Mesothelial cell of epicardium (in vitro differentiated cells): ENCODE measurements at places on chromosomes 7 and 10. TPM values are rescaled to one million over a fixed set of nuclear protein-coding genes. Genes with fewer than 3 reads are reported as not detected.

Gene LIPF
- not detected in 3 replicates for total RNA-seq

Gene FIGNL1
- 24.7 to 26.7 TPM (median 25.4 TPM) in 3 replicates for total RNA-seq

Gene TES
- total RNA-seq: 131 to 146 TPM (median 137 TPM) in 3 replicates

- H3K4me1 ChIP-seq: no peaks in the 10 kb centered on the region
- no peak overlapping the region for H3K27ac ChIP-seq
- no peak overlapping the region for H3K4me3 ChIP-seq
- peaks cover 29% of the 10 kb centered on the region for H3K27me3 ChIP-seq
- DNase-seq: no peak
Observed at GRCh38 chr10:48819783-48820182, 119.9 kb downstream of the LRRC18 start.

DNA sequence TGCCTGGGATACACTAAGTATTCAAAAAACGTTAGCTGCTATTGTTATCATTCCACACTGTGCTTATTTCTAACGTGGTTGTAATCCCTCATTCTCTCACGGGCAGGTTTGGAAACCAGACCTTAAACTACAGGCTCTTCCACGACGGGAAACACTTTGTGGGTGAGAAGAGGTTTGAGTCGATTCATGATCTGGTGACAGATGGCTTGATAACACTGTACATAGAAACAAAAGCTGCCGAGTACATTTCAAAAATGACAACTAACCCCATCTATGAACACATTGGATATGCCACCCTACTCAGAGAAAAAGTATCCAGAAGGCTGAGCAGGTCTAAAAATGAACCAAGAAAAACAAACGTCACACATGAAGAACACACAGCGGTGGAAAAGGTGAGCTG lies 163.2 kb upstream of the PRR15 start:
- peaks cover 2% of the 10 kb centered on the region for H3K27me3 ChIP-seq
- no peak overlapping the region for H3K27ac ChIP-seq
- peaks cover 7% of the 10 kb centered on the region for H3K4me1 ChIP-seq
- no peak overlapping the region for H3K4me3 ChIP-seq
- DNase-seq: no peak

GRCh38 chr7:149296368-149296767 lies 34.4 kb downstream of the ZNF783 start:
- no peak overlapping the region for H3K4me3 ChIP-seq
- no peak overlapping the region for H3K27ac ChIP-seq
- H3K27me3 ChIP-seq: peaks cover 7% of the 10 kb centered on the region
- H3K4me1 ChIP-seq: no peaks in the 10 kb centered on the region
- H3K36me3 ChIP-seq: peaks cover 7% of the 10 kb centered on the region
- peak; percentile 19 for DNase-seq

DNA sequence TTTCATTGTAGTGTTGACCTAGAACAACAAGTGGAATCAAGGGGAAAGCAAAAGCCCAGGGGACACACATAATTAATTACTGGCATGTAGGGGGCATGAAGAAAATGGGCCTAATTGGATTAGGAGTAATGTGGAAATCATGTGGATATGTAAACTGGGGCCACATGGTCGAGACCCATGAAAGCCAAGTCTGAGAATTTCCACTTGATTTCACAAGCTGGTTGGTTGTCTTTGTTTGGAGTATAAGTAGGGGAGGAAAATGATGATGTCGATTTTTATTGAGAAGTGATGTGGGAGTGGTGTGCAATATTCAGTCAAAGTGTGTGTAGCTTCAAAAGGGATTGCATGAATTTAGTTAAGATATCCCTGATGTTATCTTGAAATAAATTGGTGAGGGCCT lies 131.8 kb downstream of the LRRC4 start:
- H3K4me3 ChIP-seq: no peak overlapping the region
- H3K36me3 ChIP-seq: no peaks in the 10 kb centered on the region
- no peak overlapping the region for H3K27ac ChIP-seq
- H3K4me1 ChIP-seq: peaks cover 21% of the 10 kb centered on the region

DNA sequence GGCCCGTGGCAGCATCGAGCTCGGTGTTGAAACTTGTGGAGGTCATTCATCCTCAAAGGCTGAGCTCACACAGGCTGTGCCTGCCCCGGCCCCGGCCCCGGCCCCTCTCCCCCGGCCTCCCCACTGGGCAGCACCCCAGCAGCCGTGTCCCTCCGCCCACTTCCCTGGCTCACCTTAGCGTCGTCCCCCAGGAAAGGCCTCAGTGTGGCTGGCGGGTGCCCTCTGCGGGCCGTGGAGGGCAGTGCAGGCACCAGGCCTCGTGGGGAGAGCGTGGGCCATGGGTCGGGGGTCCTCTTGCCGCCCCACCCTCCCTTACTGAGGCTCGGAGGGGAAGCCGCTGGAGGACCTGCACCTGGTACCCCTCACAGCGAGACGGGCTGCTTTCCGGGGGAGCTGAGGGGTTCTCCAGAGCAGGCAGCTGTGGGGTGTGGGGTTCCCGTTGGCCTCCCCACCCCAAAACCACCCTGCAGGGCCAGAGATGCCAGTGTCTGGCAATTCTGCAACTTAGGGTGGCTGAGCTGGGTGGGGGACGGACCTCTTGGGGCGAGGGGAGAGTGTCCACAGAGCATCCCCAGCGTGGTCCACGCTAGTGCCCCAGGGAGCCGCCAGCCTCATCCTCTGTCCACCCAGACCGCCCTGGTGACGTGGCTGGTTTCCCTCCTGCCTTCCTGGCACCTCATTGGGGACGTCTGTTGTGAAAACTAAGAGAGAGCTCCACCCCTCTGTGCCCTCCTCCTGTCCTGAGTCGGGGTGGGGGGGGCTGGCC lies 44.2 kb upstream of the DPYSL4 start:
- H3K36me3 ChIP-seq: no peaks in the 10 kb centered on the region
- H3K4me3 ChIP-seq: no peak overlapping the region
- DNase-seq: peak; percentile 69
- peaks cover 10% of the 10 kb centered on the region for H3K27me3 ChIP-seq
- H3K27ac ChIP-seq: no peak overlapping the region
- no peaks in the 10 kb centered on the region for H3K4me1 ChIP-seq

Gene MSS51
- total RNA-seq: 4.9 to 5.6 TPM (median 5.0 TPM) in 3 replicates

DNA sequence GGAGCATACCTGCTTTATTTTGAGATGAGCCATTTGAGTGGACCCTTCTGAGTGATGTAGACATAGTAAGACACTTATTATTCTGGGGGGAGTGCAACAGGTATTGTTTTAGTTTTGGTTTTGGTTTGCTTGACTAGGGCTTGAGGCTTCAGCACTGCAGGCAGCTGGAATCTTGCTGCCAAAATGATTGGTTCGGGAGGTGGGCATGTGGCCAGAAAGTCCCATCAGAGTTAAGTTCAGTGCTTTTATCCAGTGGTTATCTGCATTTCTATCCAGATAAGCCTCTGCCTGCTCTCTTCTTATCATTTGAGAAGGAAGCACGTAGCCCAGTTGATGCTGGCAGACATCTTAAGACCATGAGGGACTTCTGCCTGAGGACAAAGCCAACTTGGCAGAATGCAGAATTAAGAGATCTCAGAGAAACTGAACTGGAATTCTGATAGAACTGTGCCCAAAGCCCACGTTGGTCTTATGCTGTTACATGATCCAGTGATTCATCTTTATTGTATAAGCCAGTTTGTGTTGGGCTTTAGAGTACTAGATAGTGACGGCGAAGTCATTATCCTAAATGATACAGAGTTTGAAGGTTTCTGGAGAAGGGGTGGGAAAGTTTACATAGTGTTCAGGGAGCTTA lies 9.6 kb upstream of the JAZF1 start:
- H3K27me3 ChIP-seq: peaks cover 15% of the 10 kb centered on the region
- H3K4me1 ChIP-seq: peaks cover 11% of the 10 kb centered on the region
- no peaks in the 10 kb centered on the region for H3K36me3 ChIP-seq
- no peak for DNase-seq
- no peak overlapping the region for H3K4me3 ChIP-seq

DNA sequence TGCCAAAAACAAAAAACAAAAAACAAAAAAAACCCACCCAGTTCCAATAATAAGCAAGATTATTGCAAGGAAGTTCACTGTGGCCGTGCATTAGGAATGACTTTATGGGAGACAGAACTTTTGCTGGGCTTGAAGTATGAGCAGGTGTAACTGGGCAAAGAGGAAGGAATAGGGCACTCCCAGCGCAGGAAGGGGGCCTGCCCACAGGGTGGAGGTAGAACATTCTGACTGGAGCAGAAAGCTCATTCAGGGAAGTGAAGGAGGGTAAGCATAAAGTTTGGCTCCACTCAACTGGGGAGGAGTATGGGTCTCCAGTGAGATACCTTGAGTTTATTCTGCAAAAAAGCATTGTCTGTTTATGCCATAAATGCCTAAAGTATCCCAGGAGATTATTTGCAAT lies 42.1 kb upstream of the WIPF3 start:
- H3K4me1 ChIP-seq: peaks cover 12% of the 10 kb centered on the region
- H3K36me3 ChIP-seq: peaks cover 4% of the 10 kb centered on the region
- DNase-seq: no peak
- H3K4me3 ChIP-seq: no peak overlapping the region

DNA sequence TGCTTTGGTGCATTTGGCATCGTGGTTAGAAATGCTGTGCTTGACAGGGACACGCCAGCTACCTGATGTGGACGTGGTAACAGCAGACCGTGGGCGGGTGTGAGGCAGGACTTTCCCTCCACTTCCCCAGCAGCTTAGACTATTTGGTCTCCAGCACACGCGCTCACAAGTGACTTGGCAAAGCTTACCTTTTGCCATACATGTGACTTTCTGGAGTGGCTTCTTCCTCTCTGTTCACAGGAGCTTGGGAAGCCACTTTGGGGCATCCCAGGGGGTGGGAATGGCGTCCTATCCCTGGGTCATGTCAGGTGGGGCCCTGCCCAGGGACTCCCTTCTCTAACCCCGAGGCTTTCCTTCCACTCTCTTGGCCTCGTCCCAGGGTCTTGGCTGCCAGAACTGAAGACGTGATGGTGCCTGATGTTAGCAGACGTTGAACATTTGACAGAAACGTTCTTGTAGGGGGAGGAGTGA lies 228.7 kb upstream of the KLF6 start:
- no peaks in the 10 kb centered on the region for H3K4me1 ChIP-seq
- H3K27me3 ChIP-seq: no peaks in the 10 kb centered on the region
- peak overlapping the region; percentile 0 for H3K27ac ChIP-seq
- no peak overlapping the region for H3K4me3 ChIP-seq
- DNase-seq: no peak

DNA sequence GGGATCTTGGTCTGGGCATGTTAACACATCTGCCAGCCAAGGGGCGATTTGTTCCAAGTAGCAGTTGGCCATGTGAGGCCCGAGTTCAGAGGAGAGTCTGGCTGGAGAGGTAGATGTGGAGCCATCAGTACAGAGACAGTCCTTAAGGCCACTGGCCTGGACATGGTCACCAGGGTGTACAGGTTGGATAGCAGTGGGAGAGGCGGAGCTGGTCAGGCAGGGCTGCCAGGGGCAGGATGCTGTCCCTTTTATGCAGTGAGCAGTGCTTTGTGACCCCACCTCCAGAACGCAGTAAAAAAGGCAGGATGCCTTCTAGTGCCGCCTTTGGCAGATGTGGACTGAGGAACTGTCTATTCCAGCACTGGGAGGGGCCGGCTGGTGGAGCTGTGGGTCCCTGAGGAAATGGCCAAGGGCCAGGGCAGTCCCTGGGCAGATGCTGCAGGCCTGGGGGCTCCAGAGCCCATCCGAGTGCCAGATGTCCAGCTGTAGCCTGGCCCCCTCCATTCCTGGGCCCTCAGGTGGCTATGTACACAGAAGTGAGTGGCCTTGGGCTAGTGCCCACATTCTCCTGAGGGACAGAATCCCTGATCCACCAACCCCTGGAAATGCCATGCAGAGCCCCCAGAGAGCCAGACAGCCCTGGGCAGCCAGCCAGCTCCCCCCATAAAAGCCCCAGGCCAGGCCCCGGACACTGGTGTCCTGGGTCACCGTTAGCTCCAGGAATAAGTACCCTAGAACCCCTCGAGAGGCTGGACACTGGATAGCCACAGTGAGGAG lies 17.2 kb upstream of the MYL7 start:
- H3K4me3 ChIP-seq: no peak overlapping the region
- no peaks in the 10 kb centered on the region for H3K36me3 ChIP-seq
- H3K27ac ChIP-seq: no peak overlapping the region

Gene PLXNA4
- total RNA-seq: 4.3 to 5.2 TPM (median 4.5 TPM) in 3 replicates

Gene LRRC18
- not detected in 3 replicates for total RNA-seq

GRCh38 chr10:6737080-6737641 lies 157.1 kb upstream of the PRKCQ start:
- H3K4me1 ChIP-seq: peaks cover 48% of the 10 kb centered on the region
- H3K36me3 ChIP-seq: no peaks in the 10 kb centered on the region
- peaks cover 8% of the 10 kb centered on the region for H3K27me3 ChIP-seq
- peak overlapping the region; percentile 56 for H3K27ac ChIP-seq
- DNase-seq: no peak
- H3K4me3 ChIP-seq: peak overlapping the region; percentile 28

Gene MYO3A
- total RNA-seq: 4.2 to 4.7 TPM (median 4.7 TPM) in 3 replicates

Gene CCDC172
- total RNA-seq: not detected in 3 replicates

- peaks cover 37% of the 10 kb centered on the region for H3K27me3 ChIP-seq
- DNase-seq: no peak
- no peaks in the 10 kb centered on the region for H3K36me3 ChIP-seq
Observed at GRCh38 chr10:128914681-128915080, 552.4 kb upstream of the MGMT start.

Gene FFAR4
- not detected in 3 replicates for total RNA-seq

Gene NCAPG2
- total RNA-seq: 21.2 to 26.6 TPM (median 22.5 TPM) in 3 replicates

GRCh38 chr7:134293002-134293740 lies 23.6 kb downstream of the SLC35B4 start:
- no peaks in the 10 kb centered on the region for H3K27me3 ChIP-seq
- no peak for DNase-seq
- peaks cover 36% of the 10 kb centered on the region for H3K36me3 ChIP-seq
- H3K4me1 ChIP-seq: peaks cover 21% of the 10 kb centered on the region

Gene OLAH
- total RNA-seq: 0.54 to 0.84 TPM (median 0.69 TPM) in 3 replicates

DNA sequence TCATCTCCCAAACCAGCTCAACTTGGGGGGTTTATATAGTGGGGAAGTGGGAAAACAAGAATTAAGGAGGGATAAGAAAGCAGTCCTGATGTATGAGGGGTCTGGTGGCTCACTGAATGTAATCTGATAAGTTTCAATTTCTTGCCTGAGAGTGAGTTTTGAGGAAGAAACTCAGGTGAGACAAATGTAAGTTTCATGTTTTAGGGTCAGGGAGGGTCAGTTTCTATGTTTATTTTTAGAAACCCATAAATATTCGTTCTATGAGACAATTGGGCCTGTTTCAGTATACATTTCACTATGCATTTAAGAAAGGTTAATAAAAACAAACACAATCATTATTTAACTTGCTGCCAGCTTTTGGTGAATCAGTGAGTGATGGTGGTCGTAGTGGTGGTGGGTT lies 128.0 kb upstream of the MBL2 start:
- peaks cover 58% of the 10 kb centered on the region for H3K4me1 ChIP-seq
- peaks cover 2% of the 10 kb centered on the region for H3K36me3 ChIP-seq
- peak overlapping the region; percentile 94 for H3K27ac ChIP-seq

Gene SMKR1
- 2.0 to 2.8 TPM (median 2.5 TPM) in 3 replicates for total RNA-seq

Gene DGKB
- 3.1 to 3.9 TPM (median 3.5 TPM) in 3 replicates for total RNA-seq

Gene TFR2
- 0.38 to 0.69 TPM (median 0.54 TPM) in 3 replicates for total RNA-seq

GRCh38 chr7:80369321-80369720 lies 142.5 kb downstream of the GNAT3 start:
- H3K27me3 ChIP-seq: no peaks in the 10 kb centered on the region
- peaks cover 11% of the 10 kb centered on the region for H3K36me3 ChIP-seq
- no peak overlapping the region for H3K27ac ChIP-seq
- peaks cover 20% of the 10 kb centered on the region for H3K4me1 ChIP-seq
- no peak overlapping the region for H3K4me3 ChIP-seq
- no peak for DNase-seq

Gene SFRP5
- 0.69 to 1.1 TPM (median 0.86 TPM) in 3 replicates for total RNA-seq

Gene PROSER2
- 16.9 to 17.8 TPM (median 17.6 TPM) in 3 replicates for total RNA-seq

GRCh38 chr10:127119936-127120335 lies 76.5 kb downstream of the INSYN2A start:
- H3K27me3 ChIP-seq: no peaks in the 10 kb centered on the region
- H3K36me3 ChIP-seq: peaks cover 6% of the 10 kb centered on the region
- no peaks in the 10 kb centered on the region for H3K4me1 ChIP-seq
- no peak overlapping the region for H3K27ac ChIP-seq
- H3K4me3 ChIP-seq: no peak overlapping the region

Gene GIMAP7
- not detected in 3 replicates for total RNA-seq

Gene INHBA
- total RNA-seq: 47.6 to 51.4 TPM (median 50.6 TPM) in 3 replicates

Gene HOGA1
- total RNA-seq: 0.31 to 0.50 TPM (median 0.40 TPM) in 3 replicates

Gene EN2
- total RNA-seq: not detected in 3 replicates

Gene GRM3
- total RNA-seq: not detected in 3 replicates

Gene PAX2
- not detected in 3 replicates for total RNA-seq
